ENCODE measurements at places on chromosomes 4 and X. TPM values are rescaled to one million over a fixed set of nuclear protein-coding genes. Genes with fewer than 3 reads are reported as not detected.

DNA sequence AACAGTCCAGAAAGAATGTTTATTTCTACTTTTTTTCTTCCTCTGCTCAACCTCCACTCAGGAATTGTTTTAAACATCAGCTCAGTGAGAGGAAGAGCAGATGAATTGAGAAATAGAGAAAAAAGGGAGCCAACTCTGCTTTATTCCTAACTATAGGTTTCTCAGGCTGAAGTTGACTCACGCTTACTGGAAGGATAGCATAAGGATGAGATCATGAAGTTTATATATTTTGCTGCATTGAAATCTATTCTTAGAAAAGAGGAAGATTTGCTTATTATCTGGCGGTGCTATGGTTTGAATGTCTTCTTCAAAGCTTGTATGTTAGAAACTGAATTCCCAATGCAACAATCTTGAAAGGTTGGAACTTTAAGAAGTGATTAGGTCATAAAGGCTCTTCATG lies 1673.4 kb upstream of the PCDH7 start:
- DNase-seq: no peak

- DNase-seq: no peak
These were observed 8.9 kb upstream of the SMIM10 start for GRCh38 chrX:134981910-134982309.

DNA sequence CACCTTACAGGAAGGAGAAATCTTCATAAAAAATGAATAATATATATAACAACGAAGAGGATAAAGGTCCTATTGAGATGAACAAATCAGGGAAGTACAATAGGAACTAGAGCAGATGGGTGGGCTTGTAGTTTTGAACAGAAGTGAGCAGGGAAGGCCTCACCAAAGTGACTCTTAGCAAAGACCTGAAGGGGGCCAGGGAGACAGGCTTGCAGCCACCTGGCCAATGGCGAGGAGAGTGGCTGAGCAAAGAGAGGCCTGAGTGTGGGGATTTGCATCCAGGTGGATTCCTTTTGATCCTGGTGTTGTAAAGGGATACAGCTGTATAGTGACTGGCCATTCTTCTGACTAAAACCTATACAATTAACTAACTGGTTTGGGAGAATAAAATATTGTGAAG lies 354.1 kb downstream of the CAMK2D start:
- no peak for DNase-seq

ADAM29 gene
- total RNA-seq: not detected

DNA sequence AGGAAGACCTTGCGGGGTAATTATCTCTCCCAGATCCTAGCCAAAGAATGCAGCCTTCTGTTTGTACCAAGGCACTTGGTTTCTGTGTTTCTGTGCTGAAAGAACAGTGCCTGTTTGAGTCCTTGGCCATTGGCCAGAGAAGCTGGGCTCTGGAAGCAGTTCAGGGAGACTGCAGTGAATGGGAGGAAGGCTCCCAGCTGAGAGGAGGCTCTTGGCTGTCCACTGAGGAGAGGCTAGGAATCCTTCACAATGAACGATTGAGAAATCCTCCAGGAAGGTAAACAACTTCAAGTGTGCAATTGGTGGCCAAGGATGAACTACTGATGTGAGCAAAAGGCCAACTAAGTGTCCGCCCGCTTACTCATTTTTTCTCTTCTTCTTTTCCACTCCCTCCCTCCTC lies 61.3 kb downstream of the HS3ST1 start:
- DNase-seq: peak; percentile 7

Data from endothelial cell of umbilical vein (primary cell).